AG04449 (cell line): ENCODE measurements at places on chromosomes 11 and 22.

DNA sequence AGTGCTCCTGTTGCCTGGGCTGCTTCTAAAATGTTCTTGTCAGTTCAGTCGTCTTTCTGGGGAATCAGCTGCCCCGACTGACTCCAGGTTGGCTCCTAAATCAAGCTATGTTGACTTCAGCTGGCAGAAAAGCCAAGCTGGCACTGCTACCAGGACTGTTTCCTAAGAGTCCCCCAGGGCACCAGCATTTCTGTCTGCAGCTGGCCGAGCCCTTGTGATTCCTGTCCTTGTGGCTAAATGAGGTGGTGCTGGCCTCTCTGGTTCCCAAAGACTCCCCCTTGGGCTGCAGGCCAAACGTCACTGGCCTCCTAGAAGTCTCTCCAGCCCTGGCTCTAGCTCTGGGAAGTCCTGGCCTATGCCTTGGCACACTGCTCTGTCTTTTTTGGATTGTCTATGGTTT, 31.1 kb downstream of the GRAMD1B start:
- DNase-seq, result no peak

DNA sequence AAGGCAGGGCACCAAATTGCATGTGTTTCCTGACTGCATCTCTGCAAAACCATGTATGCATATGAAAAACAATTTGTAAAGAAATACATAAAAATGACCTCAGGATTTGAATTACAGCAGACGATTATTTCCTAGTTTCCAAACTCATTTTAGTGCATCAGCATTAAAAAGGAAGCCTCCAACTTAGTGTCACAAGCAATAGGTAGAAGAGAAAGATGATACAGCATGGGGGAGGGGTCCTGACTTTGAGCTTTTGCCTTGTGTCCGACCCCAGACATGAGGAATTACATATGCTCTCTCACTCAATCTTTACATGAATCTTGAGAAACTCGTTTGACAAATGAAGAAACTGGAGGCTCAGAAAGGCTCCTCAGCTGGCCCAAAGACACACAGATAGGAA, 294.6 kb upstream of the NARS2 start:
- no peak for DNase-seq

GRCh38 chr11:61174949-61175348, 13.7 kb upstream of the VPS37C start:
- DNase-seq, result no peak

- no peak for DNase-seq
Measured at GRCh38 chr11:131073167-131073566, 156.9 kb upstream of the SNX19 start.

DNA sequence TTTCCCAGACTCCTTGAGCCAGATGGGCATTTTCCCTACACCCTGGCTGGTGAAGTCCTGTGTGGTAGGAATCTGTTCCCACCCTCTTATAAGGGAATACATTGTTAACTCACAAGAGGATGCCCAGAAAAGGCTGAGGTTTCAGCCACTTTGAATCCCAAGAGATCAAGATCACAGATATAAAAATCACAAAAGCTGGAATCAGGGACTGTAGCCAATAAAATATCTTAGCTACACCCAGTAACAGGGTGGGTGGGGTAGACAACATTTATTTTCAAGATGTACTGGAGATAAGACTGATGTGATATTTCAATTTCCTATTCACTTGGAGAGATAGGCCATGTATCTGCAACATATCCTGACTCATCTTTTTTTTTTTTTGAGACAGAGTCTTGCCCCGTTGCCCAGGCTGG, 50.3 kb downstream of the COPB1 start:
- no peak for DNase-seq

GRCh38 chr11:69241075-69241740, 52.7 kb upstream of the MYEOV start:
- no peak for DNase-seq

- no peak for DNase-seq
Measured at GRCh38 chr11:71127806-71128205, 124.6 kb downstream of the SHANK2 start.
